RWPE2 (cell line): ENCODE measurements at places on chromosomes 13 and 19.
A peak's percentile ranks its signal among the peaks of the same experiment; 100 is the strongest.

DNA sequence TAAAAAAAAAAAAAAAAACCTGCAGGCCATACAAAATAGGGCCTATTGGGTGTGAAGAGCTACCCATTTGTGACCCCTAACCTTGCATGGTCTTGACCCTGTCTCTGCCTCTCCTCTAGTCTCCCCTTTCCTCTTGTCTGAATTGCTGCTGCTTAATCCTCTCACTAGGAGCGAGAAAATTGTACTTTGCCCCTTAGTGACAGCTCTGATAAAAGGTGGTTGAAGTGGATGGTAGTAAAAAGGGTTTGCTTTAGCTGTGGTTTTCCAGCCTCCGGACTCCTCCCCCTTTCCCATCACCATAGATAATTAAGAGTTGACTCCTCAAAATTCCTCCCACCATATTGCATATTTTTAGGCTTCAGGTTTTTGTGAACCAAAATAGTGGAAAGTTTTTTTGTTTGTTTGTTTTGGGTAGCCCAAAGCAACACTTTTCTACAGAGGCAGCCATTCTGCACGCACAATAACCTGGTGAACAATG is 23.5 kb downstream of the ACTN4 start:
- H3K36me3 ChIP-seq = peaks cover 86% of the 10 kb centered on the region
- no peak overlapping the region for H3K4me3 ChIP-seq
- H3K27me3 ChIP-seq = no peaks in the 10 kb centered on the region
- peak overlapping the region; percentile 100 for H3K27ac ChIP-seq
- H3K4me1 ChIP-seq = peaks cover 65% of the 10 kb centered on the region

GRCh38 chr13:99750951-99751350 is 220.6 kb downstream of the ZIC5 start:
- no peak overlapping the region for H3K4me3 ChIP-seq
- no peak for DNase-seq
- H3K27me3 ChIP-seq = no peaks in the 10 kb centered on the region
- H3K4me1 ChIP-seq = no peaks in the 10 kb centered on the region

DNA sequence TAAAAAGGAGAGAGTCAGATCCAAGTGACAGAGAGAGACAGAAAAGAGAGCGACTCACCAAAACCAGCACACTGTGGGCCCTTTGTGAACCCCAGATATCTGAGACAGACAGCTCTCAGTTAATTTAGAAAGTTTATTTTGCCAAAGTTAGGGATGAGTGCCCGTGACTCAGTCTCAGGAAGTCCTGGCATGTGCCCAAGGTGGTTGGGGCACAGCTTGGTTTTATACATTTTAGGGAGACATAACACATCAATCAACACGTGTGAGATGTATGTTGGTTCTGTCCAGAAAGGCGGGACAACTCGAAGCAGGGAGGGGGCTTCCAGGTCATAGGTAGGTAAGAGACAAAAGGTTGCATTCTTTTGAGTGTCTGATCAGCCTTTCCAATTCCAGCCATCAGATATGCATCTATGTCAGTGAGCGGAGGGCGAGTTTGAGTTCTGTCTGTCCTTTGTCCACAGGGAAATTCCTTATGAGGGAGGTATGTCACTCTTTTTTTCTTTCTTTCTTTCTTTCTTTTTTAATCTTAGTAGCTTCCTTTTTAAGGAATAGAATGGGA is 37.2 kb upstream of the ATP11A start:
- H3K27me3 ChIP-seq = no peaks in the 10 kb centered on the region
- H3K4me3 ChIP-seq = no peak overlapping the region
- no peak overlapping the region for H3K27ac ChIP-seq

DNA sequence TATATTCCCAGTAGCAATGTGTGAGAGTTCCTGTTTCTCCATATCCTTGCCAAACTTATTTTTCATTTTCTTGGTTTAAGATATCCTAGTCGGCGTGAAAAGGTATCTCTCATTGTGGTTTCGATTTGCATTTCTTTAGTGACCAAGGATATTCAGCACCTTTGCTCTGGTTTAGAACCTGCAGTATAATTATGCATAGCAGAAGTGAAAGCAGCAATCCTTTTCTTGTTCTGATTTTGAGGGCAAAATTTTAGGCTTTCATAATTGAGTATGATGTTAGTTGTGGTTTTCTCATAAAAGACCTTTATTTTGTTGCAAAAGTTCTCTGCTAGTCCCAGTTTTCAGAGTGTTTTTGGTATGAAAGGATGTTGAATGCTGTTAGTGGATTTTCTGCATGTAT is 491.0 kb downstream of the FGF9 start:
- H3K4me3 ChIP-seq = no peak overlapping the region
- H3K27me3 ChIP-seq = peaks cover 15% of the 10 kb centered on the region
- no peak for DNase-seq
- H3K36me3 ChIP-seq = no peaks in the 10 kb centered on the region
- H3K27ac ChIP-seq = no peak overlapping the region

- H3K36me3 ChIP-seq = no peaks in the 10 kb centered on the region
- no peak overlapping the region for H3K27ac ChIP-seq
- H3K4me3 ChIP-seq = no peak overlapping the region
Measured at GRCh38 chr13:112333756-112334543, 42.2 kb upstream of the SPACA7 start.

GRCh38 chr13:24365191-24365590 is 55.8 kb downstream of the C1QTNF9 start:
- no peaks in the 10 kb centered on the region for H3K36me3 ChIP-seq
- no peak for DNase-seq
- H3K4me1 ChIP-seq = no peaks in the 10 kb centered on the region
- H3K27ac ChIP-seq = no peak overlapping the region

GRCh38 chr19:39509233-39509632 is 5.7 kb upstream of the SELENOV start:
- H3K4me3 ChIP-seq = no peak overlapping the region
- peaks cover 7% of the 10 kb centered on the region for H3K27me3 ChIP-seq
- H3K4me1 ChIP-seq = no peaks in the 10 kb centered on the region
- DNase-seq = no peak
- H3K36me3 ChIP-seq = no peaks in the 10 kb centered on the region
- H3K27ac ChIP-seq = no peak overlapping the region

DNA sequence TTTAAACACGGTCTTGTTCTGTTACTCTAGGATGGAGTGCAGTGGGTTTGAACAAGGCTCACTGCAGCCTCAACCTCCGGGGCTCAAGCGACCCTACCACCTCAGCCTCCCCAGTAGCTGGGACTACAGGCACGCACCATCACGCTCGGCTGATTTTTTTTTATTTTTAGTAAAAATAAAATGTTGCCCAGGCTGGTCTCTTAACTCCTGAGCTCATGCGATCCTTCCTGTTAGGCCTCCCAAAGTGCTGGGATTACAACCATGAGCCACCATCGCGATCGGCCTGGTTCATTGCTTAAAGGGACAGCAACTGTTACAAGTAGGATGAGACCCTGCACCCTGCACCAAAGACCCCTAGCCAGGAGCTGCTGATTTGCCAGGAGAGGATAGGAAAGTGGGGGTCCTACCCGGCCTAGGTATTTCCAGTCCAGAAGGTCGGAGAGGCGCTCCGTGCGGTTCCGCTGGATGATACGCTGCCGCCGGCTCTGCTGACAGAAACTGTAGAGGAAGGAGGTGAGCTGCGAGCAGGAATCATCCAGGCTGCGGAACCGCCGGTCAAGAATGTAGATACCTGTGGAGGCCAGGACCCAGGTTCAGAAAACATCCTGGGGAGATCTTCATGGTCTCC is 5.1 kb downstream of the FTL start:
- no peak for DNase-seq
- H3K4me1 ChIP-seq = no peaks in the 10 kb centered on the region
- H3K27ac ChIP-seq = no peak overlapping the region
- peaks cover 73% of the 10 kb centered on the region for H3K36me3 ChIP-seq

- H3K4me3 ChIP-seq = no peak overlapping the region
- no peaks in the 10 kb centered on the region for H3K27me3 ChIP-seq
- no peaks in the 10 kb centered on the region for H3K36me3 ChIP-seq
Measured at GRCh38 chr13:54165581-54166215, 1137.1 kb downstream of the OLFM4 start.

DNA sequence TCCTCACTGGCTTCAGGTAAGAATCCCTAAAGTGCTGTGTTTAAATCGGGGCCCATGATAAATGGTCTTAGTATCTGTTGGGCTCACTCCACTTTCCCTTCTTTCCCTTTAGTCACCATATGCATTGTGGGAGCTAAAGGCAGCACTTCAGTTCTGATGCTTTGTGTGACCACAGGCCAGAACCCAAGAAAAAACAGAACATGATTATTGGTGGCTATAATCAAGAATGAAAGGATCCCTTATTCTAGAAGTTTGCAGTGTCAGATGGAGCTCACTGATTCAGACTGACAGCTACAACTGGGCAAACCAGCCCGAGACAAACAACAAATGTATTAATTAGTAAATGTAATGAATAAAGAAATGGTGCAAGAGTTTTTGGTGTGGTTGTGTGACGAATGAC is 57.3 kb upstream of the POMP start:
- no peak overlapping the region for H3K27ac ChIP-seq
- H3K4me1 ChIP-seq = no peaks in the 10 kb centered on the region
- H3K4me3 ChIP-seq = no peak overlapping the region
- H3K27me3 ChIP-seq = no peaks in the 10 kb centered on the region

DNA sequence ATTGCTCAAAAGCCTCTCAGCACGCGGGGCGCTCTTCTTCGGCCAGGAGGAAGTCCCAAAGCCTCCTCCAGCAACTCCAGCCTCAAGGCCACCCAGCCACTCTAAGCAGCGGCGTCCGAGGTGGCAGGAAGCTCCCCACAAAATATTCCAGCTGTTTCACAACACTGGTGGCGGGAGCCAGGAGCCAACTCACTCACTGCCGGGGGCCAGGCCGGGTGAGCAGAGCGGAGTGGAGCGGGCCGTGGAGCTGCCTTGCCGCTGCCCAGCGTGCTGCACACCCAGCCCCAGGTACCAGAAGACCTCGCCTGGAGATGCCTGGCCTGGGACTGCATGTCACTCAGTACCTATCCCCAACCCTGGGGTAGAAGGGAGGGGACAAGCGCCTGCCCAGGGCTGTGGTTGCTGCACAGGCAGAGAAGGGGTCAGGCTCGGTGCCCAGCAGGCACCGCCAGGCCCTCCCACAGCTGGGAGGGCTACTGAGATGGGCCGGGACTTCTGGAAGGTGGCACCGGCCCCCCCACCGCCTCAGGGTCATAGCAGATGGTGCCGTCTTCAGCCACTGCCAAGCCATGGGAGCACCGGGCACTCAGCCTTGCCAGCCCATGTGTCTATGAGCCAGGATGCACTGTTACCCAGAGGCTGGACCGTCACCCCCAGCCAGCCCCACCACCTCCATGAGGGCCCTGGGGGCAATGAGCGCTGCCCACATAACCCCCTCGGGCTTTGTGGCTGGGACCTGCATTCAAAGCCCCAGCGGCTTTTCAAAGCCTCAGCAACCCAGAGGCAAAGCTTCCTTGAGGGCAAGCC is 59.2 kb downstream of the MLLT1 start:
- peaks cover 16% of the 10 kb centered on the region; the same call in 1 of the 2 replicates for H3K36me3 ChIP-seq
- H3K27me3 ChIP-seq = no peaks in the 10 kb centered on the region
- H3K4me3 ChIP-seq = no peak overlapping the region
- H3K4me1 ChIP-seq = peaks cover 6% of the 10 kb centered on the region

DNA sequence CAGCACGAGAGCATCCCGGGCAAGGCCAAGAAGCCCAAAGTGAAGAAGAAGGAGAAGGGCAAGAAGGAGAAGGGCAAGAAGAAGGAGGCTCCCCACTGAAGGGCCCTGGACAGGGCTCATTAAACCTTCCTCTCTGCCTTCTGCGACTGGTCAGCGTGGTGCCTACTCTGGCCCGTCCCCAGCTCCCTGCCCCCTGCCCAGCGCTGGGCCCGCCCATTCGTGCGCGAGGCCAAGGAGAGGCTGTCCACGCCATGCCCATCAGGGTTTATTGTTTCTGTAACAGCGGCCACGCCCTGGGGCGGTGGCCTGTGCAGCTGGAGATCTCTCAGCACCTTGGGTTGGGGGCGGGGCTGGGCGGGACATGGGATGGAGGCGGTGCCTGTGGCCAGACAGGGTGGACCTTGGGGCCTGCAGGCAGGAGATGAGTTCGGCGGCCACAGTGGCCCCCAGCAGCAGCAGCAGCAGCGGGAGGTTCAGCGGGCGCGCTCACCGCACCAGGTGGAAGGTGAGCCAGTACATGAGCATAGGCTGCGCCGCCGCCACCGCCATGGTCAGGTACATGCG is 897 bp downstream of the C19orf33 start:
- H3K36me3 ChIP-seq = peaks cover 31% of the 10 kb centered on the region
- DNase-seq = peak; percentile 96
- no peaks in the 10 kb centered on the region for H3K27me3 ChIP-seq

DNA sequence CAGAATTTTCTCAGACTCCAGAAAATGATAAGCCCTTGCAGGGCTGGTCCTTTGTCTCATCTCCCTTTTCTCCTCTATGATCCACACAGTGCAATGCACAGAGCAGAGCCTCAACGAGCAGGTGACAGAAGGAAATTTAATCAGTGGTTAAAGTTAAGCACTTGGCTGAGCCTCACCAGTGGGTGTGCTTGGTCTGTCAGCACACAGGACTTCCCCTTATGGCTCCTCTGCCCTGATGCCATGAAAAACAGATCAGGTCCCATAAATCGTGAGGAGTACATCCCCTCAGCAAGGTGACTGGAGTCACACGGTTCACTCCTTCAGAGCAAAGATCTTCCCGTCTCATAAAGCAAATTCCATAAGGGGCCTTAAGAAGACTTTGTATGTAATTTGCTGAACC is 818.2 kb downstream of the UQCRFS1 start:
- H3K27me3 ChIP-seq = no peaks in the 10 kb centered on the region
- H3K4me3 ChIP-seq = no peak overlapping the region
- no peak for DNase-seq
- no peaks in the 10 kb centered on the region for H3K4me1 ChIP-seq
- H3K36me3 ChIP-seq = no peaks in the 10 kb centered on the region

DNA sequence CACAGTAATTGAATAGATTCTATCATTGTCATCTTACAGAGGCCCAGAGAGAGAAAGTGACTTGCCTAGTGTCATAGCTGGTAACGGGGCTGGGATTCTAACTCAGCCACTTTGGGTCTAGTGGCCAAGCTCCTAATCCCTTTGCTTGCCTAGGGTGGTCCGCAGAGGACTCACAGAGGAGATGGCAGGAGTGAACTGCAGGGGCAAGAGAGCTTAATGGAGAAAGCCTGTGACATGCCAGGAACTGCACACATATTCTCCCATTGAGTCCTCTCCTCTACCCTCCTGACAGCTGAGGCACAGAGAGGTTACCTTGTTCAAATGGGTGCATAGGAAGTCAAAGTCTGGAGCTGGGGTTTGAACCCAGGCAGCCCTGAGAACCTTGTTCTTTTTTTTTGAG is 2.7 kb downstream of the LSR start:
- H3K36me3 ChIP-seq = peaks cover 49% of the 10 kb centered on the region
- H3K27me3 ChIP-seq = no peaks in the 10 kb centered on the region
- no peak for DNase-seq
- H3K4me1 ChIP-seq = no peaks in the 10 kb centered on the region

GRCh38 chr19:5387472-5387871 is 46.9 kb upstream of the PTPRS start:
- no peaks in the 10 kb centered on the region for H3K27me3 ChIP-seq
- H3K4me1 ChIP-seq = no peaks in the 10 kb centered on the region
- DNase-seq = no peak
- no peak overlapping the region for H3K4me3 ChIP-seq
- no peak overlapping the region for H3K27ac ChIP-seq
